NCI-H1092 (cell line): ENCODE measurements at places on chromosomes 16 and 17.

GRCh38 chr17:70053241-70054234 lies 21.5 kb upstream of the KCNJ16 start:
- no peak for DNase-seq

DNA sequence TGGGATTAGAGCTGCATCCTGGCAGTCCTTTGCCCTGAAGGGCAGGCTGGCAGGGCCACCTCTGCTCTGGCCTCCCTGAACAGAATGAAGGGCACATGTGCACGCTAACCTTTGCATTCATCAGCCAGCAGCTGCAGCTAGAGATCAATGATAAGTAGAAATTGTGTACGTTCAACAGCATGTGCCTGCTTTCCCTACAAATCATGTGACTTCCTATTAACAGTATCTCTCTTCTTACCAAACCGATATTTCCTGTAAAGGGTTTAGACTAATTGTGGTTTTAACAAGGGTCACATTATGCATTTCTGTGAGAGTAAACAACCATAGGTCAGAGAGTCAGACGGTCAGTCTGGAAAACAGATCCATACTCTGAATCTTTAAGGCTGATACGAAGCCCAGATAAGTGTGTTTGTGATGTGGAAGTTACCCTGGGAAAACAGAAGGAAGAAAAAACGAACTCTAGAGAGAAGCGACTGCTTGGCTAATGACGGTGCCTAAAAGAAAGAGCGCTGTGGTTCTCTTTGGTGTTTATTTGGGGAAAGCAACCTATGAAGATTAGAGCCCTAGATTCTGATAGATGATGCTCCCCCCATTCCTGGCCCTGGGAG lies 219.4 kb downstream of the MAF start:
- no peak for DNase-seq

GRCh38 chr17:60332574-60332973 lies 59.4 kb downstream of the USP32 start:
- DNase-seq: no peak

DNA sequence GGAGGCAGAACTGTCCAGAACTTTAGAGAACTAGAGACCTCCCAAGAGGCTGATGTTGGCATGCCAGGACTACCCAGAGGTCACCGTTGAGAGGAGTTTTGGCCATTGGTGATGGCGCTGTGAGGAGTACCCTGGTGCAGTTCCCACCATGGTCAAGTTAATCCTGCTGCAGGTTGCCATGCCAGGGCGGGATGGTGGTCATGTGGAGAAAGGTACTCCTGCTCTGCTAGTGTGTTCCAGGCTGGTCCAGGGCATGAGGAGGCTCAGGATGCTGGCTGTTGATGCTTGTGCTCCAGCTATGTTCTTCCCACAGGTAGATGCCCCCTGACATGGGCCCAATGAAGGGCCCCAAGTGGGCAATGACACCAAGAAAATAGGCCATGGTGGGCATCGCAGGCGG lies 4.1 kb upstream of the PHF12 start:
- no peak for DNase-seq

GRCh38 chr16:64434526-64435069 lies 687.3 kb downstream of the CDH11 start:
- no peak for DNase-seq

DNA sequence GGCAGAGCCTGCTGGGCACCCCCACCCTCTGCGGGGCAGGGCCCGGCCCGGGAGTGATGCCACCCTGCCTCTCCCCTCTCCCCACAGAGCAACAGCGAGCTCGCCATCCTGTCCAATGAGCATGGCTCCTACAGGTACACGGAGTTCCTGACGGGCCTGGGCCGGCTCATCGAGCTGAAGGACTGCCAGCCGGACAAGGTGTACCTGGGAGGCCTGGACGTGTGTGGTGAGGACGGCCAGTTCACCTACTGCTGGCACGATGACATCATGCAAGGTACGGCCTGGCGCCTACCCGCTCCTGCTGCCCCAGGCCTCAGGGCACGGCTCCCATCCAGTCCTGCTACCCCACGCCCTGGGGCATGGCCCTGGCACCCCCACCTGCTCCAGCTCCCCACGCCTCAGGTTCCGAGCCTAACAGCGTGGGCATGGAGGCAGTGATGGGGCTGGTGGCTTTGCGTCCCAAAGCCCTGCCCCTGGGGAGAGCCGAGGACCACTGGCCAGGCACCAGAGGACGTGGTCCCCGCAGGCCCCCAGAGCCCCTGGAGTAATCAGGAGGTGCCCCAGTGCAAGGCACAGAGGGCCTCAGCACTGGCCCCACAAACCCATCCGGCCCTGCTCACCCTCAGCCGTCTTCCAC lies 38.4 kb downstream of the TSC2 start:
- DNase-seq: no peak

DNA sequence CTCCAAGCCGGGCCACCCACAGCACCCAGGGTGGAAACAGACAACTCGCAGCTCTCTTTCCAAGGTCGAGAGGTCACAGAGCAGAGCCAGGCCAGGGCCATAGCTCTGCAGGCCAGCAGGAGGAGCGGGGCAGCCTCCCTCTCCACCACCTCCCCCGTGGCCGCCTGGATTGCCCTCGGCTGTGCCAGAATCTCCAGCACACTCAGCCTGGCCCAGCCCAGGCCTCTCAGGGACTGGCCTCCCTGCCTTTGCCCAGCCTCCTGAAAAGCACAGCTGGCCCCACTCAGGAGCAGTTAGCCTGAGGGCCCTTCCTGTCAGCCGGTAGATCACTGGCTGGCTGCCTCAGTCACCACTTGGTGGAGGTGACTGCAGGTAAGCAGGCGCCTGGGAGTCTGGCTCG lies 85.8 kb upstream of the SEC14L1 start:
- no peak for DNase-seq

DNA sequence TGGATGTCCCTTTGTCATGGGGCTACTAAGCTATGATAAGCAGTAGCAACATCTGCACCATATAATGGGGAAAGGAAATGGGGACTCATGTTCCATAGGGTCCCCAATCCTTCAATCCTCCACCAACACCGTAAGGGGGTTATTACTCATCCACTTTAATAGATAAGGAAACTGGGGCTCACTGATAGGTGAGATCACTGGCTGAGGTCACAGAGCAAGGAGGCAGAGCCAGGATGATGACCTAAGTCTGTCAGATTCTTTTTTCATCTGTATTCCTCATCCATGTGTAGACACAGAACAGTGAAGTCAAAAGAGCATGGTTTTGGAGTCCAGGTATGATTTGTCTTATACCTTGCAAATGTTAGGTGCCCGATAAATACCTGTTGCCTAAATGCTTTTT lies 10.5 kb upstream of the ADAMTS18 start:
- DNase-seq: no peak

GRCh38 chr17:30234964-30235363 lies 533 bp downstream of the SLC6A4 start:
- DNase-seq: no peak

GRCh38 chr17:20226814-20227482 lies 217.8 kb downstream of the SPECC1 start:
- DNase-seq: peak; percentile 41

GRCh38 chr16:25494292-25494691 lies 197.5 kb upstream of the HS3ST4 start:
- no peak for DNase-seq

- DNase-seq: no peak
Observed at GRCh38 chr17:559551-560431, 154.8 kb downstream of the VPS53 start.

DNA sequence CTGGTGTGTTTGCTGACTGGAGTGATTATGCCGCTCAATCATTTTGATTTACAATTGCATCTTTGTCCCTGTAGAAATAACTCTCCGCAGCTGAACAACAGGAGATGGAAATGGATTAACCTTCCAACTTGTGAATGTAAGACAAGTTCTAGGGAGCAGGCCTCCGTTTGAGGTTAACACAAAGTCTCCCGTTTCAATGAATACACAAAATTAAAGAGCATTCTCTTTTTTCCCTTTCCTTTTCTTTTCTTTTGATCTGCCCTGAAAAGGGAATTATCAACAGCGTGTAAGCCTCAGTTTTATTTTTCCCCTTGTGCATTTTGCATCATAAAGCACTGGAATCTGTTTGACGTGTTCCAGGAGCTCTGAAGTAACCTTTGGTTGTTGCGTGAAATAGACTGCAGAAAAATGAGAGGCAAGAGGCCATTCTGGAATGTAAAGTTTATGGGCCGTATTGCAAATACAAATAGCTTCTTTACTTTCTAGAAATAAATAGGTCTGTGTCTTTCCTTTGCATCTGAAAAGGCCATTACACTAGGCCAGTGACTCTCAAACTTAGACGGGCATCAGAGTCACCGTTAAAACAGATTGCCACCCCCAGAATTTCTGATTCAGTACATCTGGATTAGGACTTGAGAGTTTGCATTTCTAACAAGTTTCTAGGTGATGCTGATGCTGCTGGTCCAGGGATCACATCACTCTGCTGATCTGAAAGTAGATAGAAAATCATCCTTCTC lies 164.7 kb downstream of the ZNF18 start:
- no peak for DNase-seq

DNA sequence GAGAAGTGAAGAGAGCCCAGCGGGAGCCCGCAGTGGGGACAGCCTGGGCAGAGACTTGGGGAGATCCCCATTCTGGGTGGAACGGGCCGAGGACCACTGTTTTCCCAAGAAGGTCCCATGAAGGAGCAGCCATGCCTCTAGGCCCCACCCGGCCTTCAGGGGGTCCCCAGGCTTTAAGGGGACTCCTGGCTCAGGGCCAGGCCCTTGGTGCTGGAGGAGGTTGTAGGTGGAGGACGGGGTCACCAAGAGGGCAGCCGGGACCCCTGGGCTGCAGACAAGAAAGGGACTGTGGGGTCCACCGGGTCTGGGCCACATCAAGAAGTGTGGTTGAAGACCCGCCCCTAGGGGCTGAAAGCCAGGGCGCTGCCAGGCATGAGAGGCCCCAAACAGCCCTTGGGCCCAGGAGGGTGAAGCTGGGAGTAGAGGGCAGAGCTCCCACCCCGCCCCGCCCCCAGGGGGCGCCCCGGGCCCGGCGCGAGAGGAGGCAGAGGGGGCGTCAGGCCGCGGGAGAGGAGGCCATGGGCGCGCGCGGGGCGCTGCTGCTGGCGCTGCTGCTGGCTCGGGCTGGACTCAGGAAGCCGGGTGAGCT lies at the start of gene PRSS21:
PRSS21 (plus strand) TSS at position 487 of the 589 bp plus-strand sequence; CDS start at position 519, 32 bp downstream.
- no peak for DNase-seq

- DNase-seq: no peak
Observed at GRCh38 chr17:80892019-80892855, 99.4 kb upstream of the CHMP6 start.

- DNase-seq: no peak
Observed at GRCh38 chr16:22065252-22065651, 27.1 kb upstream of the VWA3A start.

DNA sequence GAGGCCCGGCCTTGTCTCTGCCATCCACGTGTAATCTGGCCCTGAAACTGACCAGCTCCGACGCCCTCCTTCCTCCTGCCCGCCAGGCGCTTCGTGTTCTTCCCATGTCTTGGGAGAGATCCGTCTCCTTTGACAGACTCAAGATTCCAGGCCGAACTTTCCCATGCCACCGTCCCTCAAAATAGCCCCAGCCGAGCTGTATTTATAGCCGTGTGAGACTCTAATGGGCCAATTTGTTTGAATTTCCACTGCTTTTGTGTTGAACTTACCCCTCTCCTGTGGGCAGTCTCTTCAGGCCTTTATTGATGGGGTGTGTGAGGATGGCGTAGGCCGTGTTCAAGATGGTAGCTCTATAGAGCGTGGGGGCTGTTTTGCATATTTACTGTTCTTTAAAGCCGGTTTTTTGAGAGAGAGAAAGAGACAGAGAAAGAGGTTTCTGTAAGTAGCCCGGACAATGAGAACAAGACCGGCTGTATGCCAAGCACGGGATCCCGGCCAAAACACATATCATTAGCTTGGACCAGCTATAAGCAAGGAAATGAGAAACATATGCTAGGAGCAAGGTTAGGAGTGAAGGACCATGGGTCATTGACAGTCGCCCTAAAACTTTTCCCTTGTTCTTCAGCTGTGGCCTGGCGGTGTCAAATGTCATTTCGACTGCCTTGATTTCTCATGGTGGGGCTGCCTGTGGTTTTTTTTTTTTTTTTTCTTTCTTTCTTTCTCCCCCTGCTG lies 124.5 kb upstream of the ZFHX3 start:
- DNase-seq: peak; percentile 95

DNA sequence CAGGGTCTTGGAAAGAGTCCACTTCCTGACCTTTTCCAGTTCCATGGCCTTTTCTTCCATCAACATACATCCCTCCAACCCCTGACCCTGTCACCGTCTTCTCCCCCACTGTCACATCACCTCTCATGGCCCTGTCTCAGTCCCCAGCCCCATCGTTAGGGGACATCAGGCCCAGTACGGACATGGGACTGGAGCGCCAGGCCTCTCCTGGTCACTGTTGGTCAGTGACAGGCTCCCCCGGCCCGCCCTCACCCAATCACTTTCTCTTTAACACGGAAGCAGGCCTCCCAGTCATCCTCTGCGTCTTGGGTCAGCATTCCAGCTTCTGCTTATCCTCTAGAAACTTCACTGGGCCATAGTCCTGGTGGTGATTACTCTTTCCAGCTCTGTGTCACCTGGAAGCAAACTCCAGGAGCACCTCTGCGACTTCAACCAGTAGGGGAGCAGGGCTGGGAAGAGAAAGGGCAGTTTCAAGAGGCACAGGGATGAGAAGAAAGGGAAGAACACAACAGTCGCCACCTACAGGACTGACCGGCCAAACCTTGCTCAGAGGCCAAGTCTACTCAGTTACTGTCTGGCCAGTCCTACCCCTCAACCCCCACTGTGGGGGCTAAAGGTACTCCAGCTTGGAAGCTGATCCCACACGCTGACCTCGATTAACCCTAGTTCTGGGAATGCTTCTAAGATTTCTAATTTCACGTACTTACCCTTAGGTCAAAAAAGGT lies 15.9 kb upstream of the ICAM2 start:
- no peak for DNase-seq

- no peak for DNase-seq
Observed at GRCh38 chr17:36592316-36592715, 637 bp downstream of the DHRS11 start.

GRCh38 chr17:6437466-6437865 lies 2.5 kb upstream of the AIPL1 start:
- DNase-seq: no peak

GRCh38 chr16:85172455-85173145 lies 60.3 kb upstream of the CIBAR2 start:
- peak; percentile 69 for DNase-seq

DNA sequence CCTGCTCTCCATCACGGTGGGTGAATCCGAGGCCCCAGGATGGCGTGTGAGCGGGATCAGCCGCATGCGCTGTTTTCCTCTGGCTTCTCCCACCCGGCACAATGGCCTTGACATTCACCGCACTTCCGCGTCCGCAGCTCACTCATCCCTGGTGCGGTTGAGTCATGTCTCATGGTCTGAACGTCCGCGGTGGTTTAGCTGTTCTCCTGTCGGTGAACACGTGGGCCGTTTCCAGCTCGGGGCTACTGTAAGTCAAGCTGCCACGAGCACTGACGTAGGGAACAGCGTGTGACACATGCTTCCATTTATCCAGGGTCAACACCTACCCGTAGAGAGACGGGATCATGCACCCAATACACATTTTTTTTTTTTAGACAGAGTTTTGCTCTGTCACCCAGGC lies 15.3 kb upstream of the CACNA1H start:
- no peak for DNase-seq

DNA sequence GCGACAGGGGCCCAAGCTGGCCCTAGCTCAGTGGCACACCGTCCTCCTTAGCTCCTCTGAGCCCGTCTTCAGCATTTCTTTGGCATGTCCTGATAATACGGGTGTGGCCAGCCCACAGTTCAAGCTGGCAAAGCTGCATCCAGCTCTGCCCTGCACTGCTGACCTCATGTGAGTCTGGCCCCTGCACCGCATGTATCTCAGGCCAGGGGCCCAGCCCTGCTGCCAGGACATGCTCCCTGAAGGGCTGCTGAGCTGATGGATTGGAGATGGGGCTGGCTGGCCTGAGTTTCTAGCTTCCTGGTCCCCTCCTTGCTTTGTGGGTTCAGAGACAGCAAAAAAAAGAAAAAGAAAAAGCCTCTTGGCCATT lies 2.4 kb downstream of the DOC2B start:
- no peak for DNase-seq
